Panc1 (cell line): ENCODE measurements at places on chromosomes 6 and 20. TPM values are rescaled to one million over a fixed set of nuclear protein-coding genes. Genes with fewer than 3 reads are reported as not detected.

The RAMACL gene
- 0.13 TPM for total RNA-seq

GRCh38 chr6:19086480-19086879 lies 699.3 kb downstream of the RNF144B start:
- DNase-seq, result no peak

DNA sequence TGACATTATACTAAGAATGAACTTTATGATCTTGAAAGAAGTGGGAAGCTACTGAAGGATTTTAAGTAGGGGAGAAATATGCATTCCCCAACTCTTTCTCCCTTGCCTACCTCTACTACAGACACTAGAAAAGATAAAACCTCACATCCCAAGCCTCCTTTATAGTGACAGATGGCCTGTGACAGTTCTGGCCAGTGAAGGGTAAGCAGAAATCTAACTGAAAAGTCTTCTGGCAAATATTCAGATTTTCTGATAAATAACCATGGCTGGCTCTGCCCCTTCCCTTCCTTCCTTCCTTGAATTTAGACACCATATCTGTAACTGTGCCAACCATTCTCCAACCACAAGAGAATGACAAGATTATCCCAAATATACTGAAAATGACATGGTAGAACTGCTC lies 10.2 kb upstream of the BEND6 start:
- DNase-seq, result no peak

The ADGB gene
- not detected for total RNA-seq

The FOXC1 gene
- total RNA-seq, result 6.7 TPM

DNA sequence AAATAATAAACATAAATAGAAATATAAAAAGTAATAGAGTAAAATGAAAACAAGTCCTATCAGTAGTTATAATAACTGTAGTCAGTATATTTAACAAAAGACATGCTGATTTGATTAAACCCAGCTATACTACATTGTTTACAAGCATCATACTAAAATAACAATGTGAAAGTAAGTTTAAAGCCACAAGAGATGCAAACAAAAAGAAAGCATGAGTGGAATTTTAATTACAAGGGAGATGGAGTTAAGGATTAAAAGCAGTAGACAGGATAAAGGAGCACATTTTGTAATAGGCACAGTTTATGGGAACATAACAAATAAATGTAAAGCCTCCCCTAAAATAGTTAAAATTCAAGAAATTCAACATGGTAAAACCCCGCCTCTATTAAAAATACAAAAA lies 41.5 kb downstream of the SENP6 start:
- DNase-seq, result no peak

- DNase-seq, result no peak
These were observed 548 bp upstream of the HLA-DRA start for GRCh38 chr6:32439139-32439538.

- DNase-seq, result no peak
These were observed 9.0 kb downstream of the MOXD1 start for GRCh38 chr6:132392270-132392646.

GRCh38 chr6:131636880-131637792 lies at the start of gene ENPP3:
Gene ENPP3, plus strand, starts transcription at chr6:131637302. Its CDS starts 83 bp downstream, at chr6:131637385.
- no peak for DNase-seq

The GTSF1L gene
- total RNA-seq, result not detected

- DNase-seq, result no peak
These were observed at the start of gene FRK for GRCh38 chr6:116060572-116061283. Gene FRK, minus strand, starts transcription at chr6:116060891. Its CDS starts 580 bp downstream, at chr6:116060311.

DNA sequence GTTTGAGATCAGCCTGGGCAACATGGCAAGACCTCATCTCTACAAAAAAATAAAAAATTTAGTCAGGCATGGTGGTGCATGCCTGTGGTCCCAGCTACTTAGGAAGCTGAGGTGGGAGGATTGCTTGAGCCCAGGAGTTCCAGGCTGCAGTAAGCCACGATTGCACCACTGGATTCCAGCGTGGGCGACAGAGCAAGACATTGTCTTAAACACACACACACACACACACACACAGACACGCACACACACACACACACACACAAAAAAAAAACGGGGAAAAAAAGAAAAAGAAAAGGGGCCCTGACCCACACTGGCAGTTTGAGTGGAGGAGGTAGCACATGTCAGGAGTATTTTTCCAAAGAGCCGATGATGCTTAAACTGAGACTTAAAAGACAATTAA lies 122.2 kb downstream of the AFG1L start:
- no peak for DNase-seq

DNA sequence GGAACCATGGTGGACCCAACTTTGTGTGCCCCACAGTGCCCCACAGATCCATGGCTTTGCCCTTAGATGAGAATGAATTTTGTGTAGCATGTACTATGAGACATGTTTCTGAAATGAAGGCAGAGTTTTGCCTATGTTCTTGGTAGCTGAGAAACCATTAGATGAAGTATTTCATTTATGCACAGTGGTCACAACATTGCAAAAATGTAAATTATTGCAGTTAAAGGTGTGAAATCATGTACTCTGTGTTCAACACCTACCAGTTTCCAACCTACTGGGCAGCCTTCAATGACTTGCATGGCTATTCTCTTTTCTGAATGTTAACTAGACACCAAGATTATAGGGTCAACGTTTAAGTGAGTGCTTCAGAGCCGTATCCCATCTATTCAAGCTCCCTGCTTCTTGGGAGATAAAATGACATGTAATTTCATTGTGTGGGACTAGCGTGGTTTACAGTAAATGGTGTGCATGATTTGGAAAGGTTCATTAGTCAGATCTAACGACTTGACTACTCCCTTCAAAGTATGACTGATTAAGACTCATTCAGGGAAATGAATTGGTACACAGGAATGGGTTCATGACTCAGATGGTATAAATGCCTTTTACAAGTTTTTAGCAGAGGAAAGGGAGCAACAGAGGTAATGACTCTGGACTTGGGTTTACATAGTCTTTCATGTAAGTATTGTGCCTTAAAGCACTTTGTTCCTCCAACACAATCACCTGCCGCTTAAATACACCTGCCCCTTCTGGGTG lies 106.1 kb upstream of the AKIRIN2 start:
- DNase-seq, result peak; percentile 57

DNA sequence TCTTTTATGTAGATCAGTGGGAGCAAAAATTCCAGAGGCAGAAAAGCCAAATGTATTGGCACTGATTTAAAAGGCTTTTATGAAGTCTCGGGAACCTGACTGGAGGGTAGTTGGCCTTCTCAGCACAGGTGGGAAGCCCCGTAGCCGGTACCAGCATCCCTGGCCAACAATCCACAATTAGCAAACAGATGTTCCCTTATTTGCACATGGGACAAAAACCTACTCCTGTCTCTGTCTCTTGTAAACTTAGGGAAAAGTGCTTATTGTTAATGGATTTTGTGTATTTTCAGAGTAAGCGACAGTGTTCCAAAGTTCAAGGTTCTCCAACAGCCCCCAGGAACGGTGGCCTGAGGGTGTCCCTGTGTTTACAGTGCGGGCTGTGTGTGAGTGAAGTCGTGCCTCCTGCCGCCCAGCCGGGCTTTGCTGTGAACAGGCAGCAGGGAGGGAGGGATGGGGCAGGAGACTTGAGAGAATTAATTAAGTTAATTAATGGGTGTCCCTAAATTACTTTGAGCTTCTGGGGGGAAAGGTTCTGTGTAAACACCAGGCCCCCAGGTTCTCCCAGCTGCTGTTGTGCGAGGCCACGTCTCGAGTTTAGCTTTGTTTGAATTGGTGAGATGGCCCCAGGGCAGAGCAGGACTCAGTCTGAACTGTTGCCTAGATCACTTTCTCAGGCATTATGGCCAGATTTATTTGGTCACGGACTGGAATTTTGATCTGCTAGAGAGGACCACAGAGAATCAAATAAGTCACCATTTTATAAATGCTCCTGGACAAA lies 3.9 kb downstream of the SYNJ2 start:
- no peak for DNase-seq

DNA sequence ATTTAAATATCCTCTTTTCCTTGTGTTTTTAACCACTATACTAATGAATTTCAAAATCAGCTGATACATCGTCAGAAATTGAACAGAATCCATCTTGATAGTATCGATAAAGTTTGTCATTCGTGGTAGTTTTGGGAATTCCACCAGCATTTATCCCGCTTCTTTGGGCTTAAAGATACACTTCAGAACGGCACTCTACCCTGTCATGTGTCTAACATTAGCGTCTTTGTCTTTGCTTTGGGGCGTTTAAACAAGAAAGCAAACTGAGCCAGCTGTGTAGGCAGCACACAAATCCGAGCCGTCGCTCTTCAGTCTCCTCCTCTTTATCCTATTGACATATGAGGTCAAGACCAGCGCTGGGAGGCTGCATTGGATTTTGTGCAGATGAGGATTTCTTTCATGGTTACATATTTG lies 27.5 kb upstream of the NHSL1 start:
- no peak for DNase-seq

The TP53TG5 gene
- not detected for total RNA-seq

DNA sequence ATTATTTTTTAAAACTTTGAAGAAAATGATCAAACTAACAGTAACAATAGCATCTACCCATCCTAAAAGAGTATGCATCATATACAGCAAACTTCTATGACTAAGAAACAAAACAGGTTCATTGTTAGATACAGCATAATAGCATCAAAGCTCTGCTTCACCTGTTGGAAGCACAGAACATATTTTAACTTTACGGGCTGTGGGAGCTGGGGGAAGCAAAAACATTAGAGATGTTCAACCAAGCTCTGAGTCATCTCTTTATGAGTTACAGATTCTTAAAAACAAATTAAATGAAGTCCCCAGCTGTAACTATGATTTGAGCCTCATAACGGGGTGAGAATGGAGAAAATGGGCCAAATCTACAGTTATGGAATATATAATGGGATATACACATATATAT lies 63.4 kb downstream of the SYNE1 start:
- no peak for DNase-seq

The NRSN2 gene
- total RNA-seq, result 44.9 TPM

The OOEP gene
- 10.6 TPM for total RNA-seq

DNA sequence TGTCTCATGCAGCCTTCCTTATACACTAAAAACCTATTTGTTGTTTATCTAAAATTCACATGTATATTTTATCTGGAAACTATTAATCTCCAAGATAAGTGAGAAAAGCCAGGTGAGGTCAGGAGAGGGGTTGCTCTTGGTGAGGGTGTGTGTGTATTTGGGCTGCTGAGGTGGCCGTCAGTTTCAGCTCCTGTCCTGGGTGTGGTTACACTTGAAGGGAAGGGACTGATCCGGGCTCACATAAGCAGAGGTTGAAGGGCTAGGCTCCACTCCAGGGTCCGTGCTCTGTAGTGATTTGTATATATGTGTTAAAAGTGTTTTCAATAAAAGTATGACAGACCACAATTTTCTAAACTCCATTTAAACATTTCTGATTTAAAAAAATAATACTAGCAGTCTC lies 13.5 kb upstream of the SNAI1 start:
- no peak for DNase-seq

GRCh38 chr6:148364056-148364824 lies 21.6 kb downstream of the SASH1 start:
- DNase-seq, result no peak

The C6orf132 gene
- total RNA-seq, result 12.9 TPM

DNA sequence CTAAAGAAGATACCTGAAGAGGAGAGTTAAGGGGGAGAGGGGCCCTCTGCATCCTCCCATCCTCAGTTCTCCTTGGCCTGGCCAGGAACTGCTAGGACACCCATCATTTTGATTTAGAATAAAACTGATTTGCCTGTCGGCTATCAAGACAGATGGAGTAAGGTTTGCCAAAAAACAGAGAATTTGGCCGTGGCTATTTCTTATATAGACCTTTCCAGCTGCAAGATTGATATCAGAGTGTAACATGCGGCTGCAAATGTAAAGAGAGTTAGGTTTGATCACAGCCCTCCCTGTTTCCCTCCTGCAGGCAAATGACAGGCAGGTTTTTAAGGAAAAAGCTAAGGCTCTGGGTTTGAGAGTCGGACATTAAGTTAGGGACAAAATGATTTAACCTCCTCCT lies 226.6 kb upstream of the TAB2 start:
- no peak for DNase-seq

GRCh38 chr20:39069976-39070375 lies 107.8 kb downstream of the DHX35 start:
- DNase-seq, result no peak

DNA sequence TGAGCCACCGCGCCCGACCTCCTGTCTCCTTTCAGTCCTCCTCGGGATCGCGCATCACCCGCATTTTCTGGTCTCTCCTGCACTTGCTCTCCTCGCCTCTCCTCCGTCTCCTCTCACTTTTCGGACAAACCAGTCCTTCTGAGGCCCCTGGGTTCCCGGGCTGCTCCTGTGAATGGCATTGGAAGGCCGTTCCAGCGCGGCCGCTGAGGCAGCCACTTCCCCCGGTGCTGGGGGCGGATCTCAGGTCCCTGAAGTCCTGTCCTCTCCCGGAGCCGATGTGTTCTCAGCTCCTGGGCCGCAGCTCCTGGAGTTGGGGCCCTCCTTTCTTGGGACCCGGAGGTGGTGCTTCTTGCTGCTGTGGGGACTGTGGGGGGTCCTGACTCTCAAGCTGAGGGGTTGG lies 803 bp downstream of the MICB start:
- no peak for DNase-seq
